ENCODE measurements at places on chromosomes 16 and 17. TPM values are rescaled to one million over a fixed set of nuclear protein-coding genes. Genes with fewer than 3 reads are reported as not detected.
A peak's percentile ranks its signal among the peaks of the same experiment; 100 is the strongest.

DNA sequence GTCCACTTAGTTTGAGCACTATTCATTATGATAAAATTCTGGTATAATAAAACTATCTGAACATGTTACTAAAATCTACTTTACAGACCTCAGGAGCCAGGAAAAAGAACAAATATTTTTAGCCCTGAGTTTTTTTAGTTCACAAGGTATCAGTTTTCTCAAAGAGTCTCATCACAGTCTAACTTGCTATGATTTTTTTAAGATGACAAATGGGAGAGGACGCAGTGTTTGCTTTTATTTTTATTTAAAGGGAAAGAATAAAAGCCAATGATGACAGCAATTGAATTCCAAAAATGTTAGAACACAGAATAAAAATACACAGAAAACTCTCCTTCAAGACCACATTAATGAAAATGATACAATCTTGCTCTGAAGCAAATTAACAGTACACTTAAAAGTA is 7.4 kb downstream of the MED13 start:
- H3K4me1 ChIP-seq: peaks cover 33% of the 10 kb centered on the region
- no peak overlapping the region for H3K4me3 ChIP-seq
- peaks cover 33% of the 10 kb centered on the region for H3K36me3 ChIP-seq
- no peak overlapping the region for H3K27ac ChIP-seq
- no peak for DNase-seq

- peak overlapping the region; percentile 97 for H3K4me3 ChIP-seq
- DNase-seq: no peak
- peaks cover 13% of the 10 kb centered on the region for H3K4me1 ChIP-seq
- H3K27me3 ChIP-seq: peaks cover 39% of the 10 kb centered on the region
- H3K36me3 ChIP-seq: peaks cover 22% of the 10 kb centered on the region
Measured at GRCh38 chr17:37643869-37644268, 623 bp upstream of the DDX52 start.

GRCh38 chr17:82384730-82385481 is 13.3 kb downstream of the UTS2R start:
- no peak overlapping the region for H3K4me3 ChIP-seq
- no peak for DNase-seq
- no peaks in the 10 kb centered on the region for H3K36me3 ChIP-seq
- H3K27me3 ChIP-seq: peaks cover 5% of the 10 kb centered on the region
- H3K4me1 ChIP-seq: peaks cover 3% of the 10 kb centered on the region
- H3K27ac ChIP-seq: no peak overlapping the region

DNA sequence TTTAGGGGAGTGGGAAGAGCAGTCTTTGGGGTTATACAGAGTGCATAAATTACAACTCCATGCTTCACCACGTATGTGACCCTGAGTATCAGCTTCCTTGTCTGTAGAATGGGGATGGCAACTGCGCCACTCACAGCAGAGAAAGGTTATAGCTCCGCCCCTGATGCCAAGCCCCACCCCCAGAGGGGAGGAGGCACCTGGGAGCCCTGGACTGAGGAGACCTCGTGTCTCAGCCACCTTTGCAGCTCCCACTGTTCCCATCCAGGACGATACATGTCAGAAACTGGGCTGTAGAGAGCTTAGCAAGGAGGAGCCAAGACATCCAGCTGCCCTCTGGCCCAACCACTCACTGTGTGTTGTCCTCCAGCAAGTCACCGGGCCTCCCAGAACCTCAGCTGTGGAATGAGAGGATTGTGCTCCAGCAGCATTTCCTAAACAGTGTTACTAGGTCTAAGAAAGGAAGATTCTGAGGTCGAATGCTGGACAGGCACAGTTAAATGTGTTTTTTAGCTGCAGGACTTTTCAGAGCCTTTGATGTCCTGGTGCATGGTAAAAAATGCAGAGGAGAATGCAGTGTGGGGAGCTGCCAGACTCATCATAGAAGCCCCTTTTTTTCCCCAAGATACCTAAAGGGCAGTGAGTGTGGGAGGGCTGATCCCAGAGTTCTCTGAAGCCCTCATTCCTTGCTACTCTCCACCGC is 49.4 kb downstream of the BEAN1 start:
- peak; percentile 70 for DNase-seq
- no peak overlapping the region for H3K27ac ChIP-seq
- no peaks in the 10 kb centered on the region for H3K36me3 ChIP-seq
- no peak overlapping the region for H3K4me3 ChIP-seq

GRCh38 chr16:57741660-57742191 is 6.2 kb downstream of the KATNB1 start:
- H3K27me3 ChIP-seq: no peaks in the 10 kb centered on the region
- no peak overlapping the region for H3K4me3 ChIP-seq
- H3K36me3 ChIP-seq: no peaks in the 10 kb centered on the region
- H3K27ac ChIP-seq: no peak overlapping the region
- DNase-seq: no peak
- H3K4me1 ChIP-seq: peaks cover 7% of the 10 kb centered on the region

DNA sequence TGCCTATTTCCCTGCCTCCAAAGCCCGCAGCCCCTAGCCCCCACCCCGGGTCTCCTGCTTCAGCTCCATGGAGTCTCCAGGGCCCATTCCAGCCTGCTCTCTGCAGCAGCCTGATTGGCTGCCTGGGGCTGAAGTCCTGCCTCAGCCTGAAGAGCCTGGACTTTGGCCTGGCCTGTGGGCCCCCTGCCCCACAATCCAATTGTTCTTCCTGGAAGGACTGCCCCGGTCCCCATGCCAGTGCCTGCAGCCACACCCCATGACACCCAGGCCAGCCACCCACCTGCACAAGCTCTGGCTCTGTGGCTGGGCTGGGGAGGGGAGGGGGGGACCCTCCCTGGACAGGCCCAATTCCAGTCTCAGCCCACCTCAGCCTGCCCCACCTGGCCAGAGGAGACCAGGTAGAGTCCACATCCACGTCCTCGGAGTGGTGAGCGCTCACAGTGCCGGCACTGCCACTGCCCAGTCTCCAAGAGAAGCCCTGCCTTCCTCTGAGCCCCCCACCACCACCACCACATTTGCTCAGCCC is 12.3 kb downstream of the ENPP7 start:
- no peak overlapping the region for H3K27ac ChIP-seq
- H3K4me1 ChIP-seq: peaks cover 15% of the 10 kb centered on the region
- no peaks in the 10 kb centered on the region for H3K36me3 ChIP-seq
- H3K4me3 ChIP-seq: no peak overlapping the region
- no peak for DNase-seq

- H3K27me3 ChIP-seq: peaks cover 21% of the 10 kb centered on the region
- H3K4me3 ChIP-seq: no peak overlapping the region
- no peak overlapping the region for H3K27ac ChIP-seq
- H3K36me3 ChIP-seq: peaks cover 8% of the 10 kb centered on the region
- DNase-seq: no peak
Measured at GRCh38 chr16:68434624-68435210, 13.6 kb downstream of the SMPD3 start.

DNA sequence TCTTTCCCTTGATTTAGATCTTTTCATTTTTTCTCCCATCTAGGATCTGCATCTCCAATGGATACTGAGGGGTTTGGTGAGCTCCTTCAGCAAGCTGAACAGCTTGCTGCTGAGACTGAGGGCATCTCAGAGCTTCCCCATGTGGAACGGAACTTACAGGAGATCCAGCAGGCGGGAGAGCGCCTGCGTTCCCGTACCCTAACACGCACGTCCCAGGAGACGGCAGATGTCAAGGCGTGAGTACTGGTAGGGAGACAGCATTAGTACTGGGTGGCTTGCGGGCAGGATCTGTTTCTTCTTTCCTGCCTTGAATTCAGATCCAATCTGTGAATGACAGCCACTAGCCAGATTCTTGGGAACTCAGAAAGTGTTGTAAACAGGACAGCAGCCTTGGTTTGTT is 18.3 kb downstream of the NUP93 start:
- peak overlapping the region; percentile 50 for H3K27ac ChIP-seq
- H3K36me3 ChIP-seq: peaks cover 23% of the 10 kb centered on the region

GRCh38 chr17:72343911-72344310 is 223.1 kb downstream of the SOX9 start:
- no peak for DNase-seq
- H3K4me1 ChIP-seq: peaks cover 7% of the 10 kb centered on the region
- no peaks in the 10 kb centered on the region for H3K27me3 ChIP-seq

GRCh38 chr17:55198690-55199370 is 65.9 kb upstream of the HLF start:
- H3K36me3 ChIP-seq: peaks cover 8% of the 10 kb centered on the region
- no peak overlapping the region for H3K4me3 ChIP-seq
- DNase-seq: no peak
- peaks cover 15% of the 10 kb centered on the region for H3K4me1 ChIP-seq

DNA sequence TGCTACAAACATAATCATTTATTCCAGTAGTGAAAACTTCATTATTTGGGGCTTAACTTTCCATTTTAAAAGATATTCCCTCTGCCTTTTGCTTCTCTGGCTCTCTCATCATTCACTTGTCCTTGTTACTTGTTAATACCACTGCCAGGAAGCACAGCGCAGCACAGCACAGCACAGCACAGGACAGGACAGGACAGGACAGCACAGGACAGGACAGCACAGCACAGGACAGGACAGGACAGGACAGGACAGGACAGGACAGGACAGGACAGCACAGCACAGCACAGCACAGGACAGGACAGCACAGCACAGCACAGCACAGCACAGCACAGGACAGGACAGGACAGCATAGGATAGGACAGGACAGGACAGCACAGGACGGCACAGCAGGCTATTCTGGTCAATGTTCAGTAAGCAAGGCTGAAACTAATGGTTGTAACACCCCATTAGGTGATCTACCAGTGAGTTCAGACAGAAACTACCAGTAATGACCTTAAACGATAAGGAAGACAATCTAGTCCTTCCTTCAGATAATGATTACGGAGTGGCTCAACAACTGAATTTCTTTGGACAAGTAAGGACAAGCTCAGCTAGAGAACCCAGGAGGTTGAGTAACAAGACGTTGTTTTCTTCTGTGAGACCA is 31.9 kb downstream of the COG1 start:
- DNase-seq: no peak
- peaks cover 42% of the 10 kb centered on the region for H3K4me1 ChIP-seq
- no peak overlapping the region for H3K4me3 ChIP-seq
- H3K36me3 ChIP-seq: peaks cover 11% of the 10 kb centered on the region
- H3K27ac ChIP-seq: peak overlapping the region; percentile 90
- H3K27me3 ChIP-seq: no peaks in the 10 kb centered on the region

DNA sequence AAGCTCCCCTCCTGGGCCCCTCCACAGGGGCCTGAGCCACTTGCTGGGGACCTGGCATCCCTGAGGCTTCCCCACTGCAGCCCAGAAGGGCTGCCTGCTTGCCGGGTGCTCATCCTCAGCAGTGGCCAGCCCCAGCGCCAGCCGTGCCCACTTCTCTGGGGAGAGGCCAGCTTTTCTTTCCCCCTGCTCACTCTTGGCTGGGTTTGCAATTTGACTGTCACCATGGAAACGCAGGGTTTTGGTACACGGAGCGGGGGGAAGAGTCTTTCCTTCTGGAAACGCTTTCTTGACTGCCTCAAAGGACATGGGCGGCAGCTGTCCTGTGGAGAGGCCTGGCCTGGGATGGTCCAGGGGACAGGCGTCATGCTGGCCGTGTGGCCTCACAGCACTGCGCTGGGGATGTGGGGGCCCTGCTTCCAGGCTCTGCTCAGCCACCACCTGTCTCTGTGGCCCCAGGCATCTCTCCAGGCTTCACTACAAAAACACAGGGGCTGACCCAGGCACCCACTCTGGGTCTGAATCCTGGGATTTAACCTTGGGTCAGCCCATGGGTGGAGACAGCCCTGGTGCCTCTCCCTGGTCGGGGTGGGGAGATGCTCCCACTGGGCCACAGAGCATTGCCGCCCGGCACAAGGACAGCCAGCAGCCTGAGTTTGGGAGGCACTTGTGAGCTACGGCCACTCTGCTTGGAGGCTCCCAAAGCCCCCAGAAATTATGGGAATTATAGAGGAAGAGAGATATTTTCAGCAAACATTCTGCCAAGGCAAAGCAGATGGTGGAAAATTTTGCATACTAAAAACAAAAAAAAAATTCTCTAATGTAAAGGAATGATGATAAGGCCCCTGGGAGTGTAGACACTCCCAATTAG is 45.9 kb upstream of the DOC2B start:
- no peaks in the 10 kb centered on the region for H3K36me3 ChIP-seq
- peaks cover 5% of the 10 kb centered on the region for H3K4me1 ChIP-seq
- H3K4me3 ChIP-seq: no peak overlapping the region
- no peak for DNase-seq
- H3K27me3 ChIP-seq: no peaks in the 10 kb centered on the region

DNA sequence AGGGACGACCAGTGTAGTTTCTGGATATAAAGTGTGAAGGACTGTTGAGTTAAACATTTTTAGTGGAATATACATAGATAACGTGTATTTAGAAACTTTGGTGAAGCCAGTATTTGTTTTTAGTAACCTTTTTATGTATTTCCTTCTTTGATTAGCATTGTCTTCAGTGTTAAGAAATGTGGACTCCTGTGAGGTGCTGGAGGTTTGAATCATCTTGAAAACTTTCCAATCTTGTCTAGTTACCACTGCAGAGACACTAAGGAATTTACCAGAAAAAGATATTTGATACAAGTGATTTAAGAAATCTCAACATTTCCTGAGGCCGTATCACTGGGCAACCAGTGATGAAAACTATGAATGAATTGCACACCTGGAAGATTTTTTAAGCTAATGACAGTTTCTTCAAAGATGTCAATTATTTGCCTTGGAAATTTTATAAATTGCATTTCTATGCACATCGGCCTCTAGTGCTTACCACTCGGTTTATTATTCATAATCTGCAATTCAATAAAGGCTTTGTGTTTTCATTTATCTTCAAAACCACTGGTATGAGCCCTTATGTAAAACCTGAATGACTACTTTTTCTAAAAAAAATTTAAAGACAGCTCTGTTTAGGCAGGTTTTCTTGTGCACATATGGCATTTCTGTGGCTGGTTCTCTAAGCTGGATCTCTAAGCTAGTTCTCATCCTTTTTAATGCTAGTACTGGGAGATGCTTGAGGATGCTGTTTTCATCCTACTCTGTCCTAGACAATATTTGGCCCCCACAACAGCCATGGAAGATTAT is 31.4 kb upstream of the ADCY7 start:
- no peak overlapping the region for H3K4me3 ChIP-seq
- H3K36me3 ChIP-seq: no peaks in the 10 kb centered on the region
- peaks cover 4% of the 10 kb centered on the region for H3K27me3 ChIP-seq
- H3K27ac ChIP-seq: no peak overlapping the region
- no peak for DNase-seq

DNA sequence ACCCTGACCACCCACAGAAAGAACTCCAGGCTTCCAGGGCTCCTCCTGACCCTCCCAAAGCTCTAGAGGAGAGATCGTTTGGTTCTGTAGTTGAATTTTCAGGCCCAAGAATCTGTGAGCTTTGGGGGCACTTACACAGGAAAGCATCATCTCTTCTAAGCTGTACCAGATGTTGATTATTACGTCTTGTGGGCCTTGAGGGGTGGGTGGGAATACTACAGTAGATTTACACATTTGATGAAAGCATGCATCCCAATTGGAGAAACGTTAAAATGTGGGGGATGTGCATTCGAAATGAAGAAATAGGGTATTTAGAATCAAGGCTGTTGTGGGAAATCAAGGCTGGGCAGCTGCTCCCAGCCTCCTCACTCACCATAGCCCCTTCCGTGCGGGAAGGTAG is 61.9 kb downstream of the MGAT5B start:
- H3K27me3 ChIP-seq: no peaks in the 10 kb centered on the region
- DNase-seq: no peak
- no peak overlapping the region for H3K27ac ChIP-seq
- no peak overlapping the region for H3K4me3 ChIP-seq
- H3K4me1 ChIP-seq: 0 out of 2 replicates have a peak, but pooled peaks cover 3% of the 10 kb centered on the region

GRCh38 chr16:66402166-66402565 is 24.9 kb upstream of the BEAN1 start:
- H3K4me1 ChIP-seq: peaks cover 21% of the 10 kb centered on the region
- no peaks in the 10 kb centered on the region for H3K36me3 ChIP-seq
- no peak overlapping the region for H3K27ac ChIP-seq
- DNase-seq: no peak

Gene TUBG1
- total RNA-seq: 141 TPM

Gene CACNG4
- 2.3 TPM for total RNA-seq

Gene C17orf100
- 2.7 TPM for total RNA-seq
